ENCODE measurements at places on chromosomes 7 and 10.

DNA sequence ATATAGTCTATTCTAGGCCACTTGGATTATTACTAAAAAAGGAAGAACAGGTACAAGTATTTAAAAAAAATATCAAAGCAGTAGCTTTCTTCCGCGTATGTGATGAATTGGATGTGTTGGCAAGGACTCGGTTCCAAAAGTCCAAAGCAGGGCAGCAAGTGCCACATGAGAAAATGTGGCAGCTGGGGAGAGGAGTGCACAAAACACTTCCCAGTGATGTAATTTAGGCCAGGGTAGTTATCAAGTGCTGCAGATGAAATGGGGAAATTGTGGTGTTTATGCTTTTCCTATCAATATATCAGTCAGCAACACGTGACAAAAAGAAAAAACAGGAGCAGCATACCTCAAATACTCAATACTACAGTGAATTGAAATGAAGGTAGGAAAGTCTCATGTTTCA, 7.0 kb downstream of the RHOBTB1 start:
- DNase-seq: no peak

- DNase-seq: no peak
Observed at GRCh38 chr10:4931587-4931986, 31.6 kb upstream of the AKR1C1 start.

- no peak for DNase-seq
Observed at GRCh38 chr10:43162604-43163003, 24.4 kb downstream of the CSGALNACT2 start.

- DNase-seq: no peak
Observed at GRCh38 chr7:126606331-126606730, 646.4 kb downstream of the GRM8 start.

DNA sequence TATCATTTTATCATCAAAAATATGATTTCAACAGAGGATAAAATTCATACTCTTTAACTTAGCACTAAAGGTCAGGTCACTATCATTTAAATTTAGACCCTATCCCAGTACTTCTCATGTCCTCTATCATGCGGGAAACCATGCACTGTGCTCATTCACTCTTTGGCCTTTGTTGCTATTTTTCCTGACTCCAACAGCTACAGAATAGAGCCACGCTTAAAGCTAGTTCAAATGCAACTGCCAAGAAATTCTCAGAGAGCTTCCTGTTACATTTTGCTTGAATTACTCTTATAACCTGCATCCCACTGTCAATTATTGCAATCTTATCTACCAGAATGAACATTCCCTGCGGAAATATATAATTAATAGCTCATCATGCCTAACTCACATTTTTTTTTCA, 58.3 kb downstream of the SEMA3A start:
- DNase-seq: no peak

GRCh38 chr10:98096316-98096715, 38.1 kb upstream of the R3HCC1L start:
- DNase-seq: no peak

- no peak for DNase-seq
Observed at GRCh38 chr10:113310347-113310746, 242.5 kb upstream of the HABP2 start.

DNA sequence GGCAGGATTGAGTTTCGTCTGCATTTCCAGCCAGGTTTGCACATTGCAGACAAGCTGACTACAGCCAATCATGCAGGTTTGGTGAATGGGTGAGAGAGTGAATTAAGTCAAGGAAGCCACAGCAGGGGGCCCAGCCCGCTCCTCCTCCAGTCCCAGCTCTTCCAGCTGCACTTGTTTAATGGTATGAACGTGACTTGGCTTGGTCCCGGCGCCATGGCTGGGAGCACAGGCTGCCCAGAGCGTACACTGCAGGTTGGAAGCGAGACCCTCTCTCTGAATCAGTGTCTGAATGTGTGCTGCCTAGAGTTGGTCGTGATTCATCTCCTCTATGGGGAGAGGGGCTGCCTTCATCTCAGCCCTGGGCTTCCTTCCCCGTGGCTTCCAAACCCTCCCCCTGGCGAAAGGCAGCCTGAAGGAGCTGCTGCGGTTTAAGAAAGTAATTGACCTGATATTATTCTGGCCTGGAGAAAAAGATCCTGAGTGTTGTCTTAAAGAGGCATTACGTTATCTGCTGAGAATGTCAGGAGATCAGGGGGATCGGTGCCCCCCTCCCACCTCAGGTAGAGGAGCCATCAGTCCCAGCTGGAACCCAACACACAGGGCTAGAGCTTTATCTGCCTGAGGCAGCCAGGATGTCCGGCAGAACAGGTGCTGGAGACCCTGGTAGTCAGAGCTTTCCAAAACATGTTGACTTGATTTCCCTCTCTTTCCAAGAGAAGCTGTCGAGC, 132.1 kb downstream of the COL26A1 start:
- DNase-seq: no peak

DNA sequence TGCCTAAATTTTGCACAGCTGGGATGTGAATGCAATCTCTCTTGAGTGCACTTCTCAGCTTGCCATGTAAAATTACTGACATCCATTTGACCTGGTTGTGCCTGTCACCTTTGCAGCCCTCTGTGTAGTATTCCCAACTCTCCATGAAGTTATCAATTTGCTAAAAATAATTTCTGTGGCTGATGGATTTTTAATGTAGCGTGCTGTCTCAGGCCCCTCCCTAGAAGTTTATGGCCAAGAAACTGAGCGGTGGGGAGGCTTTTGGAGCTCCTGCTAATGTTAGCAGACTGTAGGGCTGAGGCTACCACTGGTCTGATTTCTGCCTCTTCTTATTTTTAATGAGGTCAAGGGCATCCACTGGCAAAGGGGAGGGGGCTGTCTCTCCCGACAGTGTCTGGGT, 577.0 kb upstream of the DPP6 start:
- no peak for DNase-seq

DNA sequence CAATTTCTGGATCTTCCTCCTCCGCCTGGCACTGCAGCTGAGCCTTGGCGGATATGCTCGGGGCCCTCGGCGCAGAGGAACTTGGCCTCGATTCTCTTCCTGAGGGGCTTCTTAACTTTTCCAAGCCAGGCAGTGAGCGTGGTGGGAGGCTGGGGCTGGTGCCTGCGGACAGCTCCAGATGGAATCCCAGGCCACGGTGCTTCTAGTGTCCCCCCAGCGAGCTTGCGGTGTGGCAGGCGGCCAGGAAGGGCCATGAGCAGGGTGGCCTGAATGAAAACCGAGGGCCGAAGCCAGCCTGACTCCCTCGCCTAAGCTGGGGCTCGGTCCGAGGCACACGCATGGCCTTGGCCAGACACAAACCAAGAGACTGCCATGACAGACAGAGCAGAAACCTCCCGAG, 31.3 kb downstream of the RCC1L start:
- DNase-seq: no peak

GRCh38 chr7:155880721-155881120, 68.5 kb upstream of the SHH start:
- DNase-seq: no peak
